CD4-positive, alpha-beta T cell treated with Interleukin-17A for 4 hours (primary cell): ENCODE measurements at places on chromosomes 7 and 10.
A peak's percentile ranks its signal among the peaks of the same experiment; 100 is the strongest.

GRCh38 chr7:55309040-55309991 lies 55.8 kb upstream of the LANCL2 start:
- DNase-seq: peak; percentile 46

DNA sequence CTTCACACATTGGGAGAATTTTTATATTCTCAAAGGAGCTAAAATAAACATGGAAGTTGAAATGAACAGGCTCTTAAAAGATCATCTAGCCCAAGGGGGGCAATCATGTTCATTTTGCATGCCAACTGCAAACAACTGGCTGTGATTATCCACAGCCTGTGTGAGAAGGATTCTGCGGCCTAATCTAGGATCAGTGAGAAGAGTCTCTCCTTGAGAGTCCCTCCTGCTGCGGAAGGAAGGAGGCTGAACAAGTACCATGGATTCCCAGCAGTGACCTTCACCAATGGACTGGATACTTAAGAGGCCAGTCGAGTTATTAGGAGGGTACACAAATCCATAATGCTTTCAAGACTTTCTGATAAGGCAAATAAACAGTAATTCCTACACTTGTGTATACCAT lies 76.7 kb downstream of the IGF2BP3 start:
- no peak for DNase-seq

DNA sequence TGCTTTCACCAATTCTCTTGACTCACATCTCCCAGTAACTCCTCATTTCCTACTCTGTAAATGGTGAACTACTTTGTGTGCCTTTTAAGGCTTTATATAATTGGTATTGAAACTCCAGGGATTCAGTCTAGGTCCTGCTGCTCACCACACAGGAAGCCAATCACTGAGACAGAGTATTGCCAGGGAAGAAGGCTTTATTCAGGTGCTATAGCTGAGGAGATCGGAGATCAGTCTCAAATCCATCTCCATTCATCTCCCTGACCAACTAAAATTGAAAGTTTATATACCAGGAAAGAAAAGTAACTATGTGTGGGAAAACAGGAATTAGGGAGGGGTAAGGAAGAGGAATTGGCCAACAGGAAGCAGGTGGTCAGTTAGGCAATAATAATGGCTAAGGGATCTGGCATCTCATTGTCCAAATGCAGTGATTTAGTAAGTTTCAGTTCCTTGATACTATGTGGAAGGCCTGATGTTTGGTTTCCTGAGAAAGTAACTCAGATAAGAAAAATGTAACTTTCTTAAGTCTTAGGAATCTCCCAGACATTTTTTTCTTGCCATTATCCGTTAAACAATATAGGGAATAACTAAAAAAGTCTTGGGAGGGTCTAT lies 10.2 kb upstream of the SDHAF3 start:
- DNase-seq: no peak

DNA sequence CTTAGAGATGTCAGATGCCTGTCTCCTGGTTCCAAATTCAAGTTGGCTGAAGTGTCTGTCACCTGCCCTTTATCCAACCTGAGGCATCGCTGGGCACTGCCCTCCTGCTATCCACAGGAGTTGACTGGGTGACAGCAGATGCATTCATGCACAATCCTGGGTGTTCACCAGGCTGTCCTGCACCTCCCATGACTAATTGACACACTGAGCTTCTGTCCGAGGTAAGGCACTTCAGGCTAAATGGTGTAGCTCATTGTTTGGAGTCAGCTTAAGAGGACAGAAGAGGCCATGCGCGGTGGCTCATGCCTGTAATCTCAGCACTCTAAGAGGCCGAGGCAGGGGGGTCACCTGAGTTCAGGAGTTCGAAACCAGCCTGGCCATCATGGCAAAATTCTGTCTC lies 2.4 kb downstream of the UCMA start:
- DNase-seq: no peak

- DNase-seq: no peak
Observed at GRCh38 chr7:2812114-2812487, 32.0 kb downstream of the GNA12 start.

- no peak for DNase-seq
Observed at GRCh38 chr10:13924040-13924725, 337.4 kb downstream of the PRPF18 start.

DNA sequence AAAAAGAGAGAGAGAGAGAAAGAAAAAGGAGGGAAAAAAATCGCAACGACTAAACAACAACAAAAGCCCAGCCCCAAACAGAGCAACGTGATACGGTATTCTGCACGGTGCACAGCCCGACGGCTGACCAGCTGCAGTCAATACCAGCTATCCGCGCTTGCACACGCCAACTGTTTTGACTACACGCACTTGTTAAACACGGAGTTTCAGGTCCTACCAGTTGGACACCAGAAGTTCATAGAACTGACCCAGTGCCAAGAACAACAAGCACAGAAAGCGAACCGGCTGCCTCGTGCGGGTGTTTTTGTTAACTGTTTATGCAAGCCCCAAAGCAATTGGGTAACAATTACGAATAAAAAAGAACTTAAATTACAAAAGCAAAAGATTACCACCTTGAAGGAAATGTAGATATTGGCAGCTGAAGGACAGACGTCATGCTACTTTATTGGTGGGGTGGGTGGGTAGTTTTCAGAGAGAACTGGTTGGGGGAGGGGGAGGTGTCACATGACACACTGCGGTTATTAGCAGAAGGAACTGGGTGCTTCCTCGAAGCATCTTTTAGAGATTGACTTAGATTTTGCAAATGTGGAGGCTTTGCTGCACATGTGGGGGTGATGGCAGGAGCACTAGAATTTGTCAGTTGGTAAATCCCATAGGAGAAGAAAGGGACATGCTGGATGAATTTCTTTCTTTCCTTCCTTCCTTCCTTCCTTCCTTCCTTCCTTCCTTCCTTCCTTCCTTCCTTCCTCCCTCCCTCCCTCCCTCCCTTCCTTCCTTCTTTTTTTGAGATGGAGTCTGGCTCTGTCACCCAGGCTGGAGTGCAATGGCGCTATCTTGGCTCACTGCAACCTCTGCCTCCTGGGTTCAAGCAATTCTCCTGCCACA lies 110.6 kb upstream of the EFCAB10 start:
- peak; percentile 76 for DNase-seq

- peak; percentile 29 for DNase-seq
Observed at GRCh38 chr10:69048103-69048502, 39.8 kb upstream of the SRGN start.

GRCh38 chr7:158325530-158326381 lies 261.9 kb downstream of the PTPRN2 start:
- no peak for DNase-seq

GRCh38 chr7:37065779-37066271 lies 341.5 kb upstream of the AOAH start:
- DNase-seq: no peak

DNA sequence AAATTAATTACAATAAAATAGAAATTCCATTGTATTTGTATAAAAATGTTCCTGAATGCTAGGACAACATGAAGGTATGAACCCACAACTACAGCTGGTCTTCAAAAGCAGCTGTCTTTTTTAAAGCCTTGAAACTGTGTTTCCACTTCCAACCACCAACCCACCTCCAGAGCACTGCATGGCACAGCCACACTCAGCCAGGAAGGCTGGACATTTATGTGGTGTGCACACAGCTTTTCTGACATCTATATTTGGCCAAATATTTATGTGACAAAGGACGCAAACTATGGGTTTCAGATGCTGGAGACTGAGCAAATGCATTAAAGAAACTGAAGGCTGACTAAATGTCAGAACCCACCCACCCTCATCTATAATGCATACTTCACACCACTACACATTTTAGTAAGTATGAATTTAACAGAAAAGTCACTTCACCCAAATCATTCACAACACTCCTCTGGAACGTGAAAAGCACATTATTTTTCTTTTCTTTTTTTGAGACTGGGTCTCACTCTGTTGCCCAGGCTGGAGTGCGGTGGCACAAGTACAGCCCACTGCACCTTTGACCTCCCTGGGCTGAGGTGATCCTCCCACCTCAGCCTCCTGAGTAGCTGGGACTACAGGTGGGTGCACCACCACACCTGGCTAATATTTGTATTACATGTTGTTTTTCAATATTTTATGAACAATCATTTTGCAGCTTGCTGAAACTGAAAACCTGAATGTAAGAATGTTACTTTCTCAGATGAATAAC lies 27.9 kb upstream of the DAGLB start:
- DNase-seq: no peak

GRCh38 chr7:120825152-120825551 lies 32.8 kb downstream of the TSPAN12 start:
- no peak for DNase-seq

DNA sequence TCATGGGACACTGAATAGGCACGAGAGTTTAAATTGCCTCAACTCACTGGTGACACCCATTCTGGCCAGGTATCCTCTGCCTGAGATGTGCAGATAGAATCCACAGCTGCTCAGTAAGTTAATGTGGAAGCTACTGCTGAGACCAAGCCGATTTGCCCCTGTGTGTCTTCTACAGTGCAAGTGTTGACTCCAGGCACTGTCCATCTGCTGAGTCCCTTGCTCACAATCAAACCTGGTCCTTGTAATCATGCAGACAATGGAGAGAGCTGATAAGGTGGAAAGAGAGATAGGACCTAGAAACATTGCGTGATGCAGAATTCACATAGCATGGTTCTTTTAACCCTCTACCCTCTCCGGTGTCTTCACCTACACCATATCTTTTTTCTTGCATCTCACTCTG lies 101.4 kb downstream of the ITGB8 start:
- DNase-seq: no peak

DNA sequence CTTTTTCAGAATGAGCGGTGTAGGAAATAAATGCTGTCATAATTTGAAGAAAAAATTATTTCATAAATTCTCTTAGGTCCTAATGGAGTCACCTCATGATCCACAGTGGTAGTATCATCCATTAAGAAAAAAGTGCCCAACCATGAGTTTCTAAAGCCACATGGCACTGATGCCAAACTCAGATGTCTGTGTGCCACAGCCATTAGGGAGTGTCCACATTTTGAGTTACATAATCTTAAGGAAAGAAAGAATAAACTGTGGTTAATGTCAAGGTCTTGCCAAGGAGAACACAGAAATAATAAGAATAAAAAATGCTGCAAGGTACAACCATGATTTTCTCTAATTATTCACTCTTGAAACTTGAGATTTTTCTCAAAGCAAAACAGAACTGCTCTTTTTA lies 1101.8 kb downstream of the SORCS3 start:
- DNase-seq: no peak

- no peak for DNase-seq
Observed at GRCh38 chr10:84626397-84627087, 298.2 kb downstream of the CCSER2 start.

GRCh38 chr10:43354330-43354635 lies 17.2 kb upstream of the FXYD4 start:
- no peak for DNase-seq

- no peak for DNase-seq
Observed at GRCh38 chr10:54900584-54900983, 99.6 kb upstream of the PCDH15 start.

DNA sequence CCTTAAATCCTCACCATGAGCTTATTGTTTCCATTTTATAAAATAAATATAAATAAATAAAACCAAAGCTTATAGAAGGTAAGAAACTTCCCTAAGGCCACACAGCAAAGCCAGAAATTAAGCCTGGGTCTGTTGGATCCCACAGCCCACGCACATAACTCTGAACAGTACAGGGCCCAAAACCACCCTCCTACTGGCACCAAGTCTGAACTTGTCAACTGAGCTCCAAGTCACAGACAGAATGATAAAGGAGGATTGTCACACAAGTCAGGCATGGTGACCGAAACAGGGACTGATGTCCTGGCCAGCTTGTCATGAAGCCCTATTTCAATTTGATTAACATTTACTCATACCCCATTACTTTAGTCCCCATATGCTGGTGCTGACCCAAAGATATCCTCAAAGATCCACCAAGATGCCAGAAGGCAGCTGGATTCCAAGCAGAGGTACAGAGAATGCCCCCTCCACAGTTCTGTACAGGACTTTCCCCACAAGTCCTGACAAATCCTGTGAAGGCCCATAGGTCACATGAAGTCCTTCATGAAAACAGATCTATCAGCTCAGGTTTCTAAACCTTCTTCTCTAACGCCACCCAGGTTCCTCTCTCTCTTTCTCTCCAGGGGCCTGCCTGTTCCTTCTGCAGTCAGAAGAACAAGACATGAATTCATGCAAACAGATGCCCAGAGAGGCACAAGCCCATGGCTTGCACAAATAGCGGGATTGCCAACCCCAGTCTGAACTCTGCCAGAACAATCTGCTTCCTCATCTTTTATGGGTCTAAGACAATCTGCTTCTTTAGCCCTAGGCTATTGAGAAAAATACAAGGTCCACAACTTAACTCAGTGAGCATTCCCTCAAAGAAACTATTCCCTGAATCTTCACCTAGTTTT lies 60.9 kb downstream of the GLI3 start:
- no peak for DNase-seq

DNA sequence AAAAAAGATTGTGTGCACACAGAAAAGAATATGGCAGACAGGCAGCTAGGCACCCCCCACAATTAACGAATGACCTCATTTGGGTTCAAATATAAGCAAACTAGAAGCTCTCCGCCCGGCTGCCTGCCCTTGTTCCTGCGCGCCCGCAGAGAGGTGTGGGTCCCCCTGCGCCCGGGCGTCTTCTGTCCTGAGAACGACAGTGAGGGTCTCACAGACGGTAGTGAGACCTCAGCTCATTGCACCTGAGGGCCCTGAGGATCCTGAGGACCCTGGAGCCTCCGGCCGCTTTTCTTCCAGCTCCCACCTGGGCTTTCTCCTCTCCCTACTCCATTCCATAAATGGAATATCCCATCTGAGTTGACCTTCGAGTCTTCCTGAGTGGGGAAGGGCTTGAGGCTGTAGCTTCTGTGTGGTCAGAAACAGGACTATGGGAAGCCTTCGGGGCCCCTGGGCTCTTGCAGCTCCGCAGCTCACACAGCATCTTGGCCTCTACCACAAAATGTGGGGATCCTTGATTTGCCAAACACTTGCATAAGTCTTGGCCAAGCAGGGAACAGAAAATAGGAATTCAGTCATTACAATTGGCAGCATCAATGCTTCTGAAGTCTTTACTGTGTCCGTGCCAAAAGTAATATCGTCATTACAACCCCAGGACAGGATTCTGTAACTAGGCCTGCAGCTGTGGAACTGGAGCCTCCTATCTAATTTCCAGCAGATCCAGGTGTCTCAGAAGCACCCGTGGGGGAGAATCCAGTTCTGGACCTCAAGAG lies 43.8 kb downstream of the JAKMIP3 start:
- no peak for DNase-seq

DNA sequence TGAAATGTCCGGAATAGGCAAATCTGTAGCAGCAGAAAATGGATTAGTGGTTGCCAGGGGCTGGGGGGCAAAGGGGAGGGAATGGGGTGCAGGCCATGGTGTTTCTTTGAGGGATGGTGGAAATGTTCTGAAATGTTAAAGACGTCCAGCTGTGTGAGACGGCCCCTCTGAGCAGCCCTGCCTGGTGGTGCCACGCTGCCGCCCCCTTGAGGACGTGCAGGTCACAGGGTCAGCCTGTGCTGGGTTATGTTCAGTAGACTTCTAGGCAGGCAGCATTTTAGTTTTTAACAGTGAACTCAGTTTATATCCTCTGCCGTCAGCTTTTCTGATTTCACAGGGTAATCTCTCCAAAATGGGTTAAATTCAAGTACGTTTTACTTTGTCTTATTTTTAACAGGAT lies 9.4 kb downstream of the NUB1 start:
- peak; percentile 42 for DNase-seq

GRCh38 chr10:116607336-116607735 lies 13.4 kb upstream of the PNLIPRP2 start:
- no peak for DNase-seq

GRCh38 chr10:132162590-132163277 lies 24.0 kb upstream of the DPYSL4 start:
- no peak for DNase-seq
